Cardiac septum (tissue), 1 donor: ENCODE measurements at places on chromosomes 3 and 15.

DNA sequence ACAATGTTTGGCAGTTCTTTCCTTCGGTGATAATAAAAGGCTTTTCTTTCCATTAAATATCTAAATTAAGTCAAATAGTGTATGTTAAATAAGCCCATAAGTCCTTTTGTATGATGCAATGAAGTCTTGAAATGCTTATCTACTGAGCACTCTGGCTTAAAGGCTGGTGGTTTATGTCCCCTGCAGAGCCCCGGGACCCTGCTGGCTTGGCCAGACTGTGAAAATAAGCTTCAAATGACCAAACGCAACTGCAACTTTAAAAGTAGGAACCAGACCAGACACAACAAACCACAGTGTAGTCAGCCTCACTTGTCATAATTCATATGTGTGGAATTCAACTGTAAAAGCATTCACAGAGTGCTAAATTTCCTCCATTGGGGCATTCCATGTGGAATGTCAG lies 72.5 kb downstream of the FOXP1 start:
- no peak for DNase-seq

- DNase-seq = no peak
Measured at GRCh38 chr3:116020495-116020894, 397.2 kb downstream of the GAP43 start.

GRCh38 chr15:65418596-65418995 lies 4.2 kb downstream of the IGDCC4 start:
- no peak for DNase-seq

DNA sequence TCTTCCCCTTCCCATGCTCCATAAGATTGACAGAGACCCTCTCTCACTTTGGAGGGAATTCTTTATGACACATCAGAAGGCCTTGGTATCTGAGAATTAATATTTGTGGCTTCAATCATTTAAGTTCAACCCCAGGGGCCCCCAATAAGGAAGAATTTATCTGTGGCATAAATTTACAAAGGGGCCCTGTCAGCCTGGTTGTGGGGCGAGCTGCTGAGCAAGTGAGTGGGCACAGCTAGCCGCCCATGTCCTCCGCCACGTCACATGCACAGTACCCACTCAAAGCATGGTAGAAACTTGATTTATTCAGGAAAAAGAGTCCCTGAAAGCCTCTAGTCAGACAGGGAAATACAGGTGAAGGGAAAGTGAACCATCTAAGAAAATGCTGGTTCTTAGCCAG lies 13.3 kb downstream of the PLXNB1 start:
- DNase-seq = no peak

DNA sequence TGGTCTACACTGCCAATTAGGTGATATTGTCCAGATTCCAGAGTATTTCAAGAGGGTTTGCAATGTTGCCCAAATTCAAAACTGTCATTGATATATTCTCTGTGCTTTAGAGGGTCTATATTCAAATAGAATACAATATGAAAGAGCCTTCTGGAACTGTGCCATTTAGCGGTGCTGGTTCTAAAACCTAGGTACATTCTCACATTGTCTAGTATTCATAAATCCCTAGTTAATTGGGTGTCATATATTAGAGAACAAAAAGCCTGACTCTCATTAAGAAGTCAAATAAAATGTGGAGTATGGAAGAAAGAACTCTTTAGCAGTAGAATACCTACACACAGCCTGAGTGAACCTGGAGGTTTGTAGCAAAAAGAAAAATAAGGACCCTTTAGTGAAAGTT lies 447.9 kb downstream of the CNTN6 start:
- no peak for DNase-seq

- no peak for DNase-seq
Measured at GRCh38 chr15:52421029-52421428, 107.7 kb downstream of the MYO5A start.

DNA sequence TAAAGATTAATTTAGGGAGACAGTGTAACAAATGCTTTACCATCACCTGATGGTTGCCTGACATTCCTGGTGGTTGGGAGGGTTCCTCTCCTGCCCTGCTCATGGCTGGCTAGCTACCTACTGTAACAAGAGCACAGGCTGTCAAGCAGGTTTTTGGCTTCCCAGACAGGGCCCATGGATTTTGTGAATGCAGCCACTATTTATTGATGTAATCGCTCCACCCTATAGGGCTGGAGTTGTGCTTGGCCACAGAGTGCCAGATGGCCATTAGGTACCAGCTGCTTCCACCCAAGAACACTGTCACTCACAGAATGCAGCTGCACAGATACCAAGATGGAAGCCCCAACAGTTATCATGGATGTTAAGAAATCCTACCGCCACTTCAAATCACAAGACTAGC lies 31.0 kb upstream of the KLHL25 start:
- DNase-seq = no peak

- DNase-seq = no peak
Measured at GRCh38 chr3:18099611-18100010, 325.5 kb downstream of the SATB1 start.

GRCh38 chr3:150602426-150603152 lies 532 bp upstream of the SELENOT start:
- DNase-seq = no peak

- no peak for DNase-seq
Measured at GRCh38 chr3:69181592-69182211, 59.3 kb upstream of the LMOD3 start.

DNA sequence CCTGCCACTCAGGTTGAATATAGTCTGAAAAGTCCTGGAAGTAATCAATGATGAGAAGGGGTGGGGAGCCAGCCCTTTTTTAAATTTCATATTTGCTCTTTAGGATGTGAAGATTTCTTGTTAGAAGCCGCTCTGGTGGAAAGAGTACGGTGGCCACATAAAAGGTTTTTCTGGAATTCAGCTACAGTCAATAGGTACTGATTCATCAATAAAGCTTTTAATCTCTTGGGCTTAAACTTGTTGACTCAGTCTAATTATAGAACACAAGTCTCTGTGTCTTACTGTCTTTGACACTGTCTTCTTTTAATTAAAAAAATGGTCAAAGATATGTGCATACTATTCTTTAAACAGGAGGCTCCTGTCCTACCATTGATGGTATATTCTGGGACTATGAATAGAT lies 99.9 kb upstream of the TP63 start:
- DNase-seq = no peak

DNA sequence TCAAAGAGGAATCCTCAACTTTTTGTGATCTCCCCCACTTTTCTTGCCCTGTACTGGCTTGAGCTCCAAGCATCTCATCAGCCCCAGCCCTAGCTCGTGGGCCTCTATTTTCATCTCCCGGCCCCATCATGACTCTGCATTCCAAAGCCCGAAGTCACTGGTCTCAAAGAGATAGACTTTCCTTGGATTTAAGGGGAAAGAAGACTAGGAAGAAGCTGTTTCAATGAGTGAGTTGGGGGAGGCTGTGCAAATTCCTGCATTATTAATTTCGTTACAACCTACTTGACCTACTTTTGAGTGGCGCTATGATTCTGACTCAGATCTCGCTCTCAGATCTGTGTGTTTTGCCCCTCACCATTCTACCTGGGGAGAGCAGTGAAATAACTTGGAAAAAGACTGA lies 266.6 kb upstream of the TBL1XR1 start:
- DNase-seq = no peak

DNA sequence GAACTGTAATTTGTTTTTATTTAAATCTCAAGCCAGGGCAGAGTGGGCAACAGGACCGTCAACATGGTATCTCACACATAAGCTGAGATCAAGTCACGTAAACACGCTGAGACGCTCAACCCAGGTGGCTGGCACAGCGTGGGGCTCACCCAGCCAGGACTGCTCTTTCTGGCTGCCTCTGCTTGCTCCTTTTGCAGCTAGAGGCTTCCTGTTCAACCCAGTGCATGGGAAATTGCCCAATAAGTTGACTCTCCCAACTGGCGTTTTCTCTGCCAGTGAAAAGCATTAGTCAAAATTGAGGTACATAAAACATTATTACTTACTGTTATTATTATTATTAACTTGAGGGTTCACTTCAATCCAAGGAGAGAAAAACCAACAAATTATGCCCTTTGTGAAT lies 398.1 kb downstream of the NR2F2 start:
- DNase-seq = no peak

- no peak for DNase-seq
Measured at GRCh38 chr3:13068269-13069010, 4.8 kb downstream of the IQSEC1 start.

DNA sequence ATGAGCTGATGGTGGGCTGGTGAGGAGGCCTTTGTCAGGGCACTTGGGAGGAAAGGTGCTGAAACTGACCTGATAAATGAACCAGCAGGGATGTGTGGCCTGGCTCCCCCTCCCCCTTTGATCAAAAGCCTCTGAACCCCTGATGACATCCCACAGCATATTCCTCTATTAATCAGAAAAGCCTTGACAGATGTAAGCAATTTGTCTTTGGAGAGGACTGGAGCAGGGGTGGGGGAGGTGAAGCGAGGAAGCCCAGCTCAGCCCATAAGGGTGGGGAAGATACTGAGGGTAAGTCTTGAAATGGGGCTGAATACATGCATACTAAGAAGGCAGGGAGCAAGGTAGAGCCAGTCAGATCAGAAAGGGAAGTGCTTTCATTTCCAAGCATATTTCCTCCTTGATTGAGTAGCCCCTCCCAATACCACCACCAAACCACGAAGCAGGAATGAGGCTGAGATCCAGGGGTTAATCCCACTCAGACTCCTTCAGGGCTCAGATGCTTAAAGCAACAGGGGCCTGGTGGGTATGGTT lies 34.7 kb upstream of the MRPS22 start:
- no peak for DNase-seq

DNA sequence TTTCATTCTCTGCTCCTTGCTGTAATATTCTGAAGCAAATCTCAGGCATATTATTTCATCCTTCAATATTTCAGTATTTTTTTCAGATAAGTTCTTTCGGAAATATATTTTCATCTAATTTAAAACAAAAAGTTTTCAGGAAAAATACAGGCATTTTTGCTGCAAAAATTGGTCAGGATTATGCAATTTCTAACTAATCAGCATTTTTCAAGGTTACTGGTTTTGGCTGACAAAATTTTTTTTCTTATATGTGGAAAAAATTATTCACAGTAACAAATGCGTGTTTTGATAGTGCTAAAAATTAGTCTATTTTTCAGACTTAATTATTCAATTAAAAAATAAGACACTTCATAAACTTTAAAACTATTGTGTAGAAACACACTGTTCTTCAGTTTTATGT lies 31.4 kb downstream of the FNDC3B start:
- DNase-seq = no peak

DNA sequence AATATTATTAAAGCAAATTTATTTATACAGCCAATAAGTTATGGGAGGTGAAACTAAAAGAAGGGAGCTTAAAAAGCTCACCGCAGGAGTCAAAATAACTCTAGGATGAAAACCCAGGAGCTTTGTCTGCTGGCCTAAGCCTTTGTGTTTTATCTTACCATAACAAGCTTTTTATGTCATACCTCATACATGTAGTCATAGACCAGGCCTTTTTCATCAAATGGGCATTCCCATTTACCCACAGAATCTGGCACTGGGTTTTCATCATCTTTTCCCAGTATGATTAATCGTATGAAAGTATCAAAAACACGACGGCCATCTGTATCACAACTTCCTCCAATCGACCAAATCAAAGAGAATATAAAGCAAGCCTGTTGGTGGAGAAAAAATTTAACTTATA lies 122.8 kb downstream of the DNAH12 start:
- DNase-seq = no peak

- DNase-seq = no peak
Measured at GRCh38 chr3:141740349-141740748, 2.3 kb downstream of the RNF7 start.

- no peak for DNase-seq
Measured at GRCh38 chr3:42960786-42961185, 18.3 kb upstream of the GASK1A start.

GRCh38 chr3:171465763-171466162 lies 5.6 kb upstream of the TNIK start:
- DNase-seq = no peak

GRCh38 chr15:39013262-39013661 lies 448.6 kb upstream of the RASGRP1 start:
- no peak for DNase-seq

DNA sequence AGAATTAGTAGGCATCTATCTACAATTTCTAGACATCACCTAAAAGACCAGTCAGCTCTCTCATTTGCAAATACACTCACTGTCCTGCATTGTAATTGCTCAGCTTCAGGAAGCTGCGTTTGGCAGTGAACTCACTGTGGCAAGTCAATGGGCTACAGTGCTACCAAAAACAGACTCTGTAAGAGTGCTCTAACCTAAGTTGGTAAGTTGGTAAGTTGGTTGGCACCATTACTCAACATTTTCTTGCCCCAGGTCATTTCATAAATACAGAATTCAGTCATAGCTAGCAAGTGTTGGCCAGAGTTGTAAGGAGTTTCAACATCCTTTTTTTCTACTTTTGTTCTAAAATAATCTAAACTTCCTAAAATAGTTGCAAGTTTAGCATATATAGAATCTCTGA lies 466.3 kb downstream of the NAALADL2 start:
- no peak for DNase-seq

DNA sequence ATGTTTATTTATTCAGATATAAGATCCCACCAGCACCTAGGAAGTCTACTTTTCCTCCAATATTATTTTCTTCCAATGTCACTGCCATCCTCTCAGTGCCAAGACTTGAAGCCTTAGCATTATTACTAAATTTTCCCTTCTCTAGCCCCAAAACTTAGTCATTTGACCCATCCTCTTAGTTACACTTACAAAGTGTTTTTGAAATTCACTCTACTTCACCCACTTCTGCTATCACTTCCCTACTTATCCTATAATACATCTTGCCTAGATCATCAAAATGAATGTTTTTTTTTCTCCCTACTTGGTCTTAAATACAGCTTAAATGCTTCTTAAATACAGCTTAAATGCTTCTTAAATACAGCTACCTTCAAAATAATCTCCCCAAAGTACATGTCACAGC lies 376.6 kb downstream of the RSL24D1 start:
- no peak for DNase-seq

- DNase-seq = no peak
Measured at GRCh38 chr3:73773233-73773632, 148.5 kb upstream of the PDZRN3 start.

DNA sequence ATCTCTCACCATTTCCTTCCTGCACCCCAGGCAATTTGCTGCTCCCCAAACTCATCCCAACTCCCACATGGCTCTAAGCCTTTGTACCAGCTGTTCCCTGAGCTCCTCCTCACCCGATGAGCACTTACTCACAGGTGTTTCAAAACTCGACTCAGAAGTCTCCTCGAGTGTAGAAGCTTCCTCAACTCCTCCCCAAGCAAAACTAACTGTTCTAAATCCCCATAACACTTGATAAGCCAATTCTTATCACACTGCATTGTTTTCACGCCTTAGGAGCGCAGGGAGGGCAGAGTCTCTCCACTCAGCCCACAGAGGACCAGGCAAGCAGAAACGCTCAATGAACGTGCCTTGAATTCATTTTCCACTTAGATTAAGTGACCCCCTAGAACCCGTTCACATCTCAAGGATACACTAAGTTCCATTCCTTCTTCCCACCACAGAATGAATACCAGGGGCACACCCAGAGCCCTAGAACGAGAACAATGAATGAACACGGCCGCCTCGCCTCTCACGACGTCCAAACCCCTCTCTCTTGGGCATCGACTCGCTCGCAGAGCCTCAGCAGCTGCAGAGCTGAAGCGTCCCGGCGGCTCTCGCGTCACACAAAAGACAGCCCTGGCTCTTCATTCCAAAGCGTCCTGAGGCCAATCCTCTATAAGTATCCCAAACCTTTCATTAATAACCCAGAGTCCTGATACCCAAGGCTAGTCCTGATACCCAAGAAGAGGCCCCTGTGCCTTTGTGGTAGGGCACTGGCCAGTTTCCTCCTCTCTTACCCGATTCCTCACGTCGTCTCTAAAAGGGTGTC lies 1.1 kb downstream of the RAF1 start:
- no peak for DNase-seq
